Spinal cord (tissue), 10 donors: ENCODE measurements at places on chromosomes 13 and 19. TPM values are rescaled to one million over a fixed set of nuclear protein-coding genes. Genes with fewer than 3 reads are reported as not detected.

The ZNF729 gene
- total RNA-seq = 0.11 TPM

The CDX2 gene
- not detected for total RNA-seq

The PPM1N gene
- 1.5 TPM for total RNA-seq

The PBX4 gene
- 7.2 TPM for total RNA-seq

The LYPD3 gene
- total RNA-seq = 0.20 TPM

The PRSS57 gene
- total RNA-seq = 0.33 TPM

The ZNF665 gene
- total RNA-seq = 5.4 TPM

The BEST2 gene
- not detected for total RNA-seq

The RAB4B gene
- 20.6 TPM for total RNA-seq

The PSG3 gene
- total RNA-seq = 0.83 TPM

The PCDH20 gene
- 19.3 TPM for total RNA-seq

The ICAM1 gene
- 10.4 TPM for total RNA-seq

The CYP4F12 gene
- total RNA-seq = 6.8 TPM

The ZNF575 gene
- total RNA-seq = 0.94 TPM

The MATK gene
- total RNA-seq = 11.5 TPM
